ENCODE measurements at places on chromosomes 6 and 20.

DNA sequence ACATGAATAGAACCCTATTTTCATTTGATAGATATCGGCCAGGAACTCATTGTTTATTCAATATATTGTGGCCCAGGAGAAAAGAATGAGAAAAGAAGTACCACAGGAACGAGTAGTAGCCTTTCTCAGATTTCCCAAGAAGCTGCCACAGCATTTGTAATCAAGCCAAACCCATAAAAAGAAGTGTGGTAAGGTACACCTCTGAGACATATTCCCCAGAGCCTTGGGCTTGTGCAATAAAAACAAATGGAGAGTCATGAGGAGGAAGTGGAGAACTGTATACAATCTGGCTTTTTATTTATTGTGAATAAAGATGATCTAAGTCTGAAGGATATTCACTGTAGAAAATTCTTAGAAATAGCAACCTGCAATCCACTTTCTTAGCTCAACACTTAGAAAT lies 36.7 kb downstream of the KIF6 start:
- peak; percentile 34 for DNase-seq

DNA sequence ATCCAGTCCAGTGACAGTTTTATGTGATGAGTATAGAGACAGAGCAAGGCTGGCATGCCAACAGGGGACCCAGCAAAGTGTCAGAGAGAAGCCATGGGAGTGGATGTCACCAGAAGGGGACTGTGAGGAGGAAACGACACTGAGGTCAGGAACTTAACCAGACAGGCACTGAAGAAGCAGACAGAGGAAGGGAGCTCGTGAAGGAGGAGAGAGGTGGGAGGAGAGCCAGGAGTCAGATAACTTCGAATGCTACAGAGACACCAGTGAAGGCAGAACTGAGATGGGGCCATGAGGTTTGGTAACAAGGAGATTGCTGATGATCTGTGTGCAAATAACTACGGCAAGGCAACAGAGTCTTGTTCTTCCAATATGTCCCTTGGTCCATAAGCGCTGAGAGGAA lies 211.1 kb upstream of the FOXA2 start:
- no peak for DNase-seq

DNA sequence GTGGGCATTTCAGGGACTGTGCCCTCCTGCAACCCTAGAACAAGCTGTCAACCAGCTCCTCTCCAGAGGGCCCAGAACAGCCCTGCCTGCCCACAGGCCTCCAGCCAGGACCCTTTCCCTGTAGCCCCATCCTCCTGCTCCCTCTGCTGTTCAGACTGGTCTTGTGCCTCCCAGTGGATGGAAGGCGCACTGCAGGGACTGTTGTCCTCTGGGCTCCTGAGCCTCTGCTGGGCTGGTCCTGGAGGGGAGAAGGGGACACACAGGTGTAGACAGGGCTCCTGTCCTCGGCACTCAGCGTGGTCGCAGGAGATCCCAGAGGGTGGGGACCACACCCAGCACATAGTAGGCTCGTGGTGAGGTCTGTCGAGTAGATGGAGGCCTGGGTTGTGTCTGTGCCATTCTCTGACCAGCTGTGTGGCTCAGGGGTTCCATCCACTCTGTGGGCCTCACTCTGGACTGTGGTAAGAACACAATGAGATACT lies 11.5 kb downstream of the ITPR3 start:
- peak; percentile 45 for DNase-seq

GRCh38 chr20:13158369-13158768 lies 62.7 kb upstream of the ISM1 start:
- DNase-seq = no peak

DNA sequence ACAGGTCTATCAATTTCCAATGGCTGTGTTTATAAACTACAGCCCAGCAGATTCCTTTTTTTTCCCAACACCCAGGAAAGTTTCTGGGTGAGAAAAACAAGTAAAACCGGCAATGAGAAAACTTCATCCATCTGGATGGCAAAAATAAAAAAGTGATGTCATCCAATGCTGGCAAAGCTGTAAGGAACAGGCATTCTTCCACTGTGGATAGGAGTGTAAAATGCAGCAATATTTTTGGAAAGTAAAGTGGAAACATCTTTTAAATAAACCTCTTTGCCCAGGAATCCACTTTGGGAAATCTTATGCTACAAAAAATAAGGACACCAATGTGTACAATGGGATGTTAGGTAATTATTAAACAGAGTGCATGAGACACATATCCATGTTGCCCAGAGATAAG lies 102.1 kb upstream of the NT5E start:
- no peak for DNase-seq

DNA sequence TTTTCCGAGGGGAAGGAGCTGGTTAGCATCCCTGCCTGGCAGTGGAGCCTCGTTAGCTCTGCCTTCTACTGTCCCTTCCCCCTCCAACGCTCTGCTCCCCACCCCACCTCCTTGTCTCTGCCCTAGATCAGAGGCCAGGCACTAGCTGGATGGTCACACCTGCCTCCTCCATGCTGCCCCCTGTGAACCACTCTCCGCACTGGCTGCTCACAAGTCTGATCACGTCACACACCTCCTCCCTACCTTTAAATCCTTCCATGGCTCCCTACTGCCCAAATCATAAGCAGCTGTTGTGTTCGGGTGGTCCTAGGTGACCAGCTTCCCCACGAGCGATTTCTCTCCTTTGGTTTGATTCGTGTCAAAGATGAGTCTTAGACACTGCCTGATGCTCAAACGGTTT lies 71.3 kb downstream of the CHMP4B start:
- no peak for DNase-seq

- no peak for DNase-seq
These were observed 30.7 kb upstream of the MAP3K4 start for GRCh38 chr6:160960839-160961238.

DNA sequence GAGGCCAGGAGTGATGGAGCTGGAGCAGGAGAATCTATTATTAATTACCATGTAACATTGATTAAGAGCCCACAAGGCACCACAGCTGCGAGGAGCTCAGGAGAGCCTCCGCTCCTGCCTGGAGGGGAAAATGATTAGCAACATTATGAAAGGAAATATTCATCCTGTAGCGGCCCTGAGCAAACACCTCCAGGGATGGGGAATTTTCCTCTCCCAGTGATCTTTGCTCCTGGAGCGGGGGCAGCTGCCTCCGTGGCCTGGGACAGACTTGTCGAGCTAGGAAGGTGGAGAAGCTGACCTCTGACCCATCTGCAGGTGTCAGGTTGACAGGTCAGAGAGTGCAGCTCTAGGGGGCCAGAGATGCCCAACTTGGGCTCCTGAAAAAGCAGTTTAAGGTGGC lies 40.1 kb upstream of the SIRPA start:
- no peak for DNase-seq

DNA sequence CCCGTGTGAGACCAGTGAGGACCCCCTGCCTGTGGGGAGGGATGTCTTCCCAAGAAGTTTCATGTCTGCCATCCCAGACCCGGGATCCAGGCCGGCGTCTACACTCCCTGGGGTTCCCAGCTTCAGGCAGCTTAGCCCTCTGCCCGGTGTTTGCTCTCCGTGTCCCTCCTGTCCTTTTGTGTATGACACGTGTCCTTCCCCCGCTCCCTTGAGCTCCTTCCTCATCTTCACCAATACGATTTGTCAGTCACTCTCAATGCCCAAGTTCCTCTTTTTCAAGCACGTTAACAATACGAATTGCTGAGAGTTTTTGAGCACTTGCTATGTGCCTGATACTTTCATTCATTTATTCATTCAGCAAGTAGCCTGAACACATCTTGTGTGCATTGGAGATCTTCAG lies 115.6 kb upstream of the PTPN1 start:
- DNase-seq = no peak
